ENCODE measurements at places on chromosomes 7 and 10. TPM values are rescaled to one million over a fixed set of nuclear protein-coding genes. Genes with fewer than 3 reads are reported as not detected.

Gene CLRN3
- total RNA-seq: 9.4 TPM

Gene CSGALNACT2
- 20.0 TPM for total RNA-seq

Gene CPA1
- 0.50 TPM for total RNA-seq

Gene HABP2
- 25.6 TPM for total RNA-seq

Gene C10orf120
- not detected for total RNA-seq

GRCh38 chr10:24209432-24209771 is 464 bp downstream of the KIAA1217 start:
- peak; percentile 84 for DNase-seq

DNA sequence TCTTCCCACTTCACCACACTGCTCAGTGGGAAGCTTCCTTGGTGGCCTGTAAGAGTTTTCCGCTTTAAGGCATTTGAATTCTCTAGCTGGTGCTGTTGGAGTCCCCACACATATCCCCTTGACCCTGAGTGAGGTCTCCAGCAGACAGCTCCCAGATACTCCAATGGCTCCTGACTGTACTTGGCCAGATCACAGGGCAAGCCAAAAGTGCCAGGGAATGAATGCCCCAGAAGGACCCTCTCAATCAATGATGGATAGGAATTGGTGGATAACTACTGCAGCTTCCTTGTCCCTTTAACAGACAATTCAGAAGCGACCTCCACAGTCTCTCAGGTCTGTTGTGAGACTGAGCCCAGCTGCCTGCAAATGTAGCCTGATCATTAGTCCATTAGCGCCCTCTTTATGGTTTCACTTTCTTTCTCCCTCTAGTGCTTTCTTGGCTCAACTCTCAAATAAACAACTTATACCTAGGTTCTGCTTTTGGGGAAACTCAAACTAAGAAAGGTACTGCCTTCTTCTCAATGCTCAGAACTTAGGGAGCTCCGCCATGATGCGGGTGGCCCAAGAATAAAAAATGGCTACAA is 283.0 kb downstream of the TCF7L2 start:
- no peak for DNase-seq

DNA sequence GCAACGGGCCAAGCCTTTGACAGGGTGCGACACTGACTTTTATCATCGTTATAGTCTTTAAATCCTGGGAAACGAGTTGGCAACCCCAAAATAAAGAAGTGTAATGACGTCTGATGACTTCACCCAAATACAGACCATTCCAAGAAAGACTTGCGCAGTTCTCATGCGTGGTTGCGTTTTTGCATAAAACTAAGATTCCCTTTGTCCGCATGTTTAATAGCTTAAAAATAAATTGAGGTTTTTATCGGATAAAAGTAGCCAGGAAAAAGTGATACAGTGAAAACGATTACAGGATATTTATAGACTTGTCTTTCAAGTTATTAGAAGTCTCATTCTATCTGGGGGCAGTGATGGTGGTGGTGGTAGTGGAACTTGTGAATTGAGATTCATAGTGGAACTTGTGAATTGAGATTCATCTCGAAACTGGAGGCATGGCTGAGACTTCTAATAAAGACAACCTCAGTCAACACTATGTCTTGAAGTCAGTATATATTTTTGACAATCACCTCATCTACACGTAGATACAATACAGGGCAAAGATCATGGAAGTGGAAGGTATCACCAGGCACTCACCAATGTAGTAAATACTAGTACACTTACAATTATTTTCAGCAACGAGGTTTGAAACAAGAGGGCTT is 1.2 kb upstream of the NAMPT start:
- no peak for DNase-seq

GRCh38 chr10:12201543-12201942 is 5.6 kb downstream of the CDC123 start:
- peak; percentile 25 for DNase-seq

DNA sequence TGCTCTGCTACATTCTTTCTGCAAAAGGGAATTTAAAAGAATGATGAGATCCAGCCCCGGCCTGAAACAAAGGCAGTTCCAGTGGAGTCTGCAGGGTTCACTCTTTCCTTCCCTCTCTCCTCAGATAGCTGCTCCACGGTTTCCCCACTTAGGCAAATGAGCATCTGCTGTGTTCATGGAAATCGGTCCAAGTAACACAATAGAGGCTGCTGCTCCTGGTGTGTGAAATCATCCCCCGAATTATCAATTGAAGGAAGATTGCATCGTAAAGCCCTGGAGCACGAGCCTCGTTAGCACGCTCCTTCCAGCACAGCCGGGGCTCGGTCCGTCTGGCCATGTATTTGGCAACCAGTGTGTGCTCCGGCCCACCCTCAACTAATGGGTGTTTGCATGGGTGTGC is 108.3 kb upstream of the DPP6 start:
- peak; percentile 37 for DNase-seq

Data from kidney (tissue), 22 donors.